ENCODE measurements at places on chromosomes 5 and 9.

DNA sequence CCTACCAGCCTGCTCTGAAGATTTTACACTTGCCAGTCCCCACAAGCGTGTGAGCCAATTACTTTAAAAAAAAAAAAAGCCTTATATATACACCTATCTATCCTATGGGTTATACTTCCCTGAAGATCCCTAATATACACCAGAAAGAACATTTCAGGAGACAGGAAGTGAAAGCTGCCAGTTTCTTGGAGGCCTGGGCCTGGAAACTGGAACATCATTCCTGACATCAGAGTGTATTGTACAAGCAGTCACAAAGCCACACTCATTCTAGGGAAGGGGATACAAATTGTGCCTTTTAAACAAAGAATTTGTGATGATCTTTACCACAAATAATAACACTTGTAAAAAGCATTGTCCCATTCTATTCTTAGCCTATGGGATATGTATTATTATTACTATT lies 98.3 kb upstream of the FBN2 start:
- no peak for DNase-seq

GRCh38 chr5:26881901-26882300 lies 156.5 kb downstream of the CDH9 start:
- DNase-seq, result no peak

GRCh38 chr5:115898656-115899055 lies 56.9 kb downstream of the AP3S1 start:
- peak; percentile 20 for DNase-seq

DNA sequence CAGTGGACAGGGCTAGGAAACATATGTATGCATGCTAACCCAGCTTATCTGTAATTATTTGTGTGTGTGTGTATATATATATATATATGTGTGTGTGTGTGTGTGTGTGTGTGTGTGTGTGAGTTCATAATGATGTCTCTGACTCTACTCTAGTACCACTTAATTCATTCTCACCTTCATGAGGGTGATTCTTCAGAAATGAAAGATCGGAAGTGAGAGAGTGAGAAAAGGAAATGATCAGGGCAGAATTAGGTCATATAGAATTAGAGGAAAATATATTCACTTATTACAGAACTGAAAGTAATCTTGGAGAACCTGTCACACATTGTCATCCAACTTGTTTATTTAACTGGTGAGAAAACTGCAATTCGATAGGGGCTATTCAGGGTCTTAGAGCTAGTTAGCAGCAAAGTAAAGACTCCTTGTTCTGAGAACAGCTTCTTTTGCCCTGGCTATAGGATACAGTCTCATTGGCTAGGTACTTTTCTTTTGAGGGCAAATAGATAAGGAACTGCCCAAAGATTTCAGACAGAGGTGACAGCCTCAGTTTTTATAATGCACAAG lies 58.8 kb downstream of the C9orf153 start:
- DNase-seq, result no peak

- DNase-seq, result peak; percentile 96
Measured at GRCh38 chr9:69444021-69444420, 119.0 kb downstream of the ENTREP1 start.

GRCh38 chr5:33166948-33167347 lies 273.8 kb upstream of the TARS1 start:
- no peak for DNase-seq

GRCh38 chr9:134748591-134748990 lies 107.0 kb downstream of the COL5A1 start:
- DNase-seq, result no peak

DNA sequence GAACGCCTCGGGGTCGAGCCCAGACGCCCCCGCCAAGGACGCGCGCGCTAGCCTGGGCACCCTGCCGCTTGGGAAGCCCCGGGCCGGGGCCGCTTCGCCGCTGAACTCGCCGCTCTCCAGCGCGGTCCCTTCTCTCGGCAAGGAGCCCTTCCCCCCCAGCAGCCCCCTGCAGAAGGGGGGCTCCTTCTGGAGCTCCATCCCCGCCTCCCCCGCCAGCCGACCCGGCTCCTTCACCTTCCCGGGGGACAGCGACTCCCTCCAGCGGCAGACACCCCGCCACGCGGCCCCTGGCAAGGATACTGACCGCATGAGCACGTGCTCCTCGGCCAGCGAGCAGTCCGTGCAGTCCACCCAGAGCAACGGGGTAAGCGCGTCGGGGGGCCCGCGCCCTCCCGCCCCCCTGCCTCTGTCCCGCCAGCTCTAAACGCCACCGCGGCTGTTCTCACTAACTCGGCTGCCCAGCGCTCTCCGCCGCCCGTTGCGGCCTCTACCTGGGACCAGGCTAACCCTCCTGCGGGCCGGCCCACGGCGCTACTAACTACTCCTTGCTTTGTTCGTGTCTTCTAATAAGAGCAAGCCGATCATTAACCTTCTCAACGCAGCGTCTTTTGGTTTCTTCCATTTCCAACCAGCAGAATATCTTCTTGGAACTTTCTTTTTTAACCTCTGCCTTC lies 93.6 kb upstream of the OTULINL start:
- DNase-seq, result no peak
